ENCODE measurements at places on chromosomes 11 and 22. TPM values are rescaled to one million over a fixed set of nuclear protein-coding genes. Genes with fewer than 3 reads are reported as not detected.

Gene USH1C
- total RNA-seq = 0.92 TPM

Gene OR52W1
- total RNA-seq = not detected

Gene SNX32
- total RNA-seq = 0.08 TPM

Gene SCGB1C1
- total RNA-seq = not detected

Gene B4GAT1
- 14.8 TPM for total RNA-seq

Gene OR10A6
- not detected for total RNA-seq

Gene SCN4B
- 0.06 TPM for total RNA-seq

Gene MYEOV
- 119 TPM for total RNA-seq

Gene OR8G1
- not detected for total RNA-seq

Gene CHADL
- total RNA-seq = not detected

Gene FOLH1
- total RNA-seq = not detected

Gene CHRNA10
- 1.3 TPM for total RNA-seq

Gene BIRC3
- total RNA-seq = 52.7 TPM

Gene RFPL1
- total RNA-seq = not detected

Gene SCGB1D4
- total RNA-seq = not detected

Gene OR2AG2
- 0.07 TPM for total RNA-seq

Gene ABCC8
- total RNA-seq = 8.7 TPM

Gene SHISAL1
- total RNA-seq = 3.5 TPM

Gene TP53AIP1
- 0.06 TPM for total RNA-seq

Gene MCAM
- total RNA-seq = 11.4 TPM

Gene ZNF215
- 0.97 TPM for total RNA-seq

Gene HSPA8
- total RNA-seq = 1,414 TPM

Gene KLHDC7B
- 0.05 TPM for total RNA-seq

Gene SYCE3
- total RNA-seq = not detected

All from A549 treated with Hydrocortisone at 1 μM for 4 hours (cell line).